CD4-positive, alpha-beta T cell (primary cell): ENCODE measurements at places on chromosomes 16 and 17. TPM values are rescaled to one million over a fixed set of nuclear protein-coding genes. Genes with fewer than 3 reads are reported as not detected.

DNA sequence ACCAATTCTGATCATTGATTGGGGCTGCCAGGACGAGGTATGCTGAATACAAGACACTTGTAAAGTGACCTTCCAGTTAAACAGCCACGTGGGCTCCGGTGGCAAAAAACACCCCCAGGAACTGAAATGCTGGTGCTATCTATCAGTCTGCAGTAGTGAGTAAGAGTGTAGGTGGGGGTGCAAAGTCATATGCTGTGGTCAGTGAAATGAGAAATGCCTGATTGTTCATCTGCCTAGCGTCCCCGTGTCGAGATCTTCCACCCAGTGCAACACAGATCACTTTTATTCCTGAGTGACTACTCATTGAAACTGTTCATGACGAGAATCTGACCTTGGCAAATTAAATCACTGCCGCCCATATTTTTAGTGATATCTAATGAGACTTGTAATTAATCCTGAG is 806.5 kb upstream of the GOT2 start:
- no peak for DNase-seq

GRCh38 chr17:8019166-8019565 is 16.8 kb downstream of the GUCY2D start:
- no peak for DNase-seq

DNA sequence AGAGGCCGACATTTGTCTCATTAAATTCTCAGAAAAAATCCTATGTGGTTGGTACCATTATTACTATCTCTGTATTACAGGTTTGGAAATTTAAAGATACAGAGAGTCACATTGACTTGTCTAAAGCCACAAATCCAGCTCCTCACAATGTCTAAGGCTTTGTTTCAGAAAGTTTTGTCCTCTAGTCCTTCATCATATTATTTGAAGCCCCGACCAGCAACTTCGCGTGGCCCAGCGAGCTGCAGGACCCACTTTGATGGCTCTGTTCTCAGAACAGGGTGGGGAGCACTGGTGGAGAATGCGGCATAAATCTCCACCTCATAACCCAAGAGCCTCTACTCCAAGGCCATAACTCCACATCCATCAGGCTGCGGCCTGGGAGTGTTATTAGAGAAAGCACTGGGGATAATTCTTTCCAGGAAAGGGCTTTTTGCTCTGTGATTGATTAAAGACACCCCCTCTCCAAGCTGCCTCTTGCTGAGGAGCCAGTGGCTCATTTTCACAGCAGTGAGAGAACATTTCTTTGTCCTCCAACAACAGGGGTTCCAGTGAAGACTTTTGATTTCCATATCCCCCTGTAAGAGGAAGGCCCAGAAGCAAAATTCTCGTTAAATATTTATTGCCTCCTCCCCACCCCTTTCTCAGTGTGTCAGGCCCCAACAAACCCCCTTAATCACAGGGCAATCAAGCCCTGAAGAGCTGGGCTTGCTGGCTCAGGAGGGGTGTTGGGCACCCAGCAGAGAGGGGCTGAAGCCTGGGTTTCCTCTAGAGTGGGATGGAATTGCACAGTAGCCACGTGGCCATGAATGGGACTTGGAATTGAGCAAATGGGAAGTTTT is 113.7 kb upstream of the CDH11 start:
- no peak for DNase-seq

DNA sequence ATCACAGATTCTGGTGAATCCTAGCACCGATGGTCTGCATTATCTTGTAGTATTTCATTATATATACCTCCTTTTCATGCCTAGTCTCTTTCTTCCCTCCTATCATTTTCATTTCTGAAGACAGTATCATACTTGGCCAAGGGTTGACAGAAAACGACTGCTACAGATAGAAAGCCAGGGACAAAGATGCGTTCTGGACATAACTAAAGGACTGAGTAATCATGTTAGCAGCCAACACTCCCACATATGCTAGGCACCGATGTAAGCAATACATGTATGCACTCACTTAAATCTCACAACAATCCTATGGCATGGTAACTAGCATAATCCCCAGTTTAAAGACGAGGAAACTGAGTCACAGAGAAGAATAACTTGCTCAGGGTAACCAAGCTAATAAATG is 22.9 kb downstream of the RDM1 start:
- no peak for DNase-seq

- no peak for DNase-seq
Measured at GRCh38 chr17:78498848-78499247, 78.3 kb downstream of the DNAH17 start.

- DNase-seq = no peak
Measured at GRCh38 chr16:26196310-26196709, 504.6 kb downstream of the HS3ST4 start.

GRCh38 chr16:69443927-69444631 is 19.7 kb downstream of the CYB5B start:
- DNase-seq = peak; percentile 25

DNA sequence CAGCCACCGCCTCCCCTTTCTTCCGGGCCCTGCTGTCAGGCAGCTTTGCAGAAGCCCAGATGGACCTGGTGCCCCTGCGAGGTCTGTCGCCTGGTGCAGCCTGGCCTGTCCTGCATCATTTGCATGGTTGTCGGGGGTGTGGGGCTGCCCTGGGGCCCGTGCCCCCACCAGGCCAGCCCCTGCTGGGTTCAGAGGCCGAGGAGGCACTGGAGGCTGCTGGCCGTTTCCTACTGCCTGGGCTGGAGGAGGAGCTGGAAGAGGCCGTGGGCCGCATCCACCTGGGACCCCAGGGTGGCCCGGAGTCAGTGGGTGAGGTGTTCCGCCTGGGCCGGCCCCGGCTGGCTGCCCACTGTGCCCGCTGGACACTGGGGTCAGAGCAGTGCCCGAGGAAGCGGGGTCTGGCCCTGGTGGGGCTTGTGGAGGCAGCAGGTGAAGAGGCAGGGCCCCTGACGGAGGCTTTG is 5.5 kb upstream of the TGFB1I1 start:
- DNase-seq = no peak

- no peak for DNase-seq
Measured at GRCh38 chr17:80773243-80773991, 218.2 kb upstream of the CHMP6 start.

DNA sequence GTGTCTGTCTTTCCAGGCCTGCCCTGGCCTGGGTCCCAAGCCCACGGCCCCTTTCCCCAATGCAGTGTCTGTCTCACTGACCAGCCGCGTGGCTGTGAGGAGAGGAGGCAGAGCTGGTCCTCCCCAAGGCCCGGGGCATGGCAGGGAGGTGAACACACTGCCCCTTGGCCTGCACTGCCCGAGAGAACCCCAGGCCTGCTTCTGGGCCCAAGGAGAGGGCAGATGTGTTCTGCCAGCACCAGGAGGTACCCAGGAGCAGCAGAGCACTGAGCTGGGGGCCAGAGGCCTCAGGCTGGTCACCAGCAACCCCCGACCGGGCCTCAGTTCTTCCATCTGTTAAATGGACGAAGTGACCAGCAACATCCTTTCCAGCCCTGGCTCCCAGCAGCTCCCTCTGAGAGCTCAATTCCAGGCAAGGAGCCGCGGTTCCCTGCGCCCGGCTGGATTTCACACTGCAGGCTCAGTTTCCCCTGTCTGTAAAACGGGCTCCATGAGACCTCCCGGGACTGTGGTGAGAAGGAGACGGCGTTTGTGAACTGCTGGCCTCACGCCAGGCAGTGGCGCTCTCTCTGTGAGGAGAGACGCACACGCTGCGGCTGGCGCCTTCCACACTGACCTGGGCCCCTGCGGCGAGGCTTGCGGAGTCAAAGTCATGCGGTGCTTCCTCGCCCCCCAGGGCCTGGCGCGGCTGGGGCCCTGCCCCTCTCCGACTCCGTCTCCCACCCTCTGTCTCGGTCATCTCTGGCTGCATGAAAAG is 8.1 kb upstream of the ZFPM1 start:
- no peak for DNase-seq

GRCh38 chr16:58201163-58201562 is 3.3 kb upstream of the CSNK2A2 start:
- no peak for DNase-seq

- DNase-seq = no peak
Measured at GRCh38 chr17:34769049-34769448, 189.7 kb downstream of the TMEM132E start.

DNA sequence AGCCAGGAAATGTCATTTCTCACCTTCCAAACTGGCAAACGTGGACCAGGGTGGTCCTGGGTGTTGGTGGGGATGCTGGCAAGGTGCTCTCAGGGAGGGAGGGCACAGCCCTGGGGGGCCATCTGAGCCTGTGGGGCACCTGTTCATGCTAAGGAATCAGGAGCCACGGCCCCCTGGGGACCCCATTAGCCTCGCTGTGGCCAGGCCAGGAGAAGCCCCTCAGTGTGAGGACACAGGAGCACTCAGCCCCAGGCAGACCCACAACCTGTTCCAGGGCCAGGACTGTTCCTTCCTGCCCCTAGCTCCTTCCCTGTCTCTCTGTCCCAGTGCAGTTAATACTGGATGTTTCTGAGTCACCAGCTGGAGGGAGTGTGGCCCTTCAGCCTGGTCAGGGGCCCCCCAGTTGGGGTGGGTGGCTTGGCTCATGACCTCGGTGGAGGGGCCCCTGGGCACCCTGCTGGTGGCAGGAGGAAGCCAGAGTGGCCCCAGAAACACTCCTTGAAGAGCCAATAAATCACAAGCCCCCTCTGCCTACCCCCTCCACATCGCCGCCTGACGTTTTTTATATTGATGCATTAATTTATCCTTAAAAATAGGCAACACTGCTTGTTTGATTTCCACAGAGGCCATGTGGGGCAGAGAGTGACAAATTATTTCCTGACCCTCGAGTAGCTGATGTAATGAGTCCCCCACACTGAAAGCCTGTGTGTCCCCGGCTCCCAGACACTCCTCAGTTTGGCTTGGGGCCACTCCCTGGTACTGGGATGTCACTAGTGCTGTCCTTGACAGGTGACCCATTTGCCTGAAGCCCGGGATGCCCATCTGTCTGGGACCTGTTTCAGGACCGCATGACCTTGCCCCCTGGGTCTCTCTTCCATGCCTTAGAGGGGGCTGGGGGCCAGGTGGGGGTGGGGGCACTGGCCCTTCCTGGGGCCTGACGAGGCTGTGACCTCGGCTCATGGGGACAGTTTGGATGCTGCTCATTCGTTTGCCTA is 22.3 kb downstream of the ACTG1 start:
- DNase-seq = no peak

- DNase-seq = peak; percentile 97
Measured at GRCh38 chr17:40323391-40324381, 14.7 kb downstream of the RARA start.

GRCh38 chr17:62126292-62126691 is 61.2 kb upstream of the MED13 start:
- no peak for DNase-seq

DNA sequence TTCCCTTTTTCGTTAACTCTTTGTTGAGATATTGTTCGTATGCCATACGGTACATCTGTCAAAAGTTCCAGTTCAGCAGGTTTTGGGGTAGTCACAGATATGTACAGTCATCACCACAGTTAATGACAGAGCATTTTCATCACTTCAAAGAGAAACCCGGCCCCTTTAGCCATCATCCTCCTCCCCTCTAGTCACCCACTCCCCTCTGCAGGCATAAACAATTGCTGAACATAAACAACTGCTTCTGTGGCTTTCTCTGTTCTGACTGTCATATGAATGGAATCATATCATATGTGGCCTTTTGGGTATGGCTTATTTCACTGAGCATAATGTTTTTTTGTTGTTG is 59.3 kb downstream of the RNF213 start:
- DNase-seq = no peak

DNA sequence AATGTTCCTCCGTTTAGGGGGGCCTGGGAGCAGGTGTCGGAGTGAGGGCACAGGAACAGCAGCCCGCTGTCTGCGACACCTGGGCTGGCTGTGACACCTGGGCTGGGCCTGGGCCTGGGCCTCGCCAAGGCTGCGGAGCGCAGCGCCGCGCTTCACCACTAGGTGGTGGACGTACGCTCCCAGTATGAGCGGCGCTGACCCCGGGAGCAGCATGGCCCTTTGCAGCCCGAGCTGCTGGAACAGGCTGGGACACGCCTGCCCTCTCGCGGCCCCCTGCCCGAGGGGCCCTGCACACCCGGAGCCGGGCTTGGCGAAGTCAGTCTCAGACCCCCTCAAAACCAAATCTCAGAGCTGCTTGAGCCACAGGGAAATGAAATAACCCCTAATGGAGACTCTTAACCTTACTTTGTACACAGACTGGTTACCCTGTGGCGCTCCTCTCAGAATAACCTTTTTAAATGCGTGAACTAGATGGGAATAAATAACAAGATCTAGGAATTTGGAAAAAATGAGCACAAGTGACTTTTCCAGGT is 38.6 kb upstream of the FA2H start:
- peak; percentile 82 for DNase-seq

- DNase-seq = no peak
Measured at GRCh38 chr16:89113152-89113547, 19.5 kb downstream of the ACSF3 start.

GRCh38 chr17:47295037-47295873 is 28.5 kb upstream of the EFCAB13 start:
- DNase-seq = no peak

- no peak for DNase-seq
Measured at GRCh38 chr16:8950580-8951077, 13.1 kb downstream of the USP7 start.

DNA sequence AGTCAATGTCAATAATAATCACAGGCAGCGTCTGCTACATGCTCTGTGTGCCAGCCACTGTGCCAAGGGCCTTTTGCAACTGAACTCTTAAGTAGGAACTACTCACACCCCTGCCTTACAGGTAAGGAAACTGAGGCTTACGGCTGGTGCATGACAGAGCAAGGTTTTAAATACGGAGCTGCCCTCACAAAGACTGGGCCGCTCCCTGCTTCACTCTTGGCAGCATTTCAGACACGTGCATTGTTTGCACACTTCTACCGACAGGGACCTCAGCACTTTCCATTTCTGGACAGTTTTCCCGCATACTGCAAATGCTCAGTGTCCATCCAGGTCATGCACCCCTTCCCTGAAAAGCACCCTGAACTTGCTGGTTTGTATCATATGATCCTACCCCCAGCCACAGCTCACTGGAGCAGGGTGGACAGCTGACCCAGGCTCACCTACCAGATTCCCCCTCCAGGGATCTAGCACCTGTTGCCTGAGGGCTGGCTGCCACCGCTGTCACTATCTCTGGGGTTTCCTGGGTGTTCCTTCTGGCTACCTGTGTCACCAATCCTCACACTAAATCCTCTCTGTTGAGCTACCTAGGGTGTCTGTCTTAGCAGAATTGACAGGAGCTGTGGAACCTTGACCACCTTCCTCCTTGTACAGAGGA is 142.9 kb downstream of the C16orf78 start:
- DNase-seq = no peak

DNA sequence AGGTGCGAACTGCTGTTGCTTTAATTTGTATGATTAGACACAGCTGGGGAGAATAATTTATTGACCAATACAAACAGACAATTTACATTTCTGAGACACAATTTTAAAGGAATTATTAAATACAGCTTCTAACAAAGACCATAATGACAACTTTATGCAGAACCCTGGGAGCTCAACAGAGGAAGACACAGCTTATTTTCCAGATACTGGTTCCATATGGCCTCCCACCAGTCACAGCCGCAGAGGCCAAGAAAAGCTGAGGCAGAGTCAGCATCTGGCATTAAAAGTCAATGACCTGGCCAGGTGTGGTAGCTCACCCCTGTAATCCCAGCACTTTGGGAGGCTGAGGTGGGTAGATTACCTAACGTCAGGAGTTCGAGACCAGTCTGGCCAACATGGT is 66.1 kb upstream of the BCAR1 start:
- DNase-seq = no peak

Gene KRTAP1-1
- total RNA-seq = not detected

Gene CLEC3A
- total RNA-seq = not detected

Gene SMARCE1
- 65.4 TPM for total RNA-seq

Gene KRTAP4-1
- not detected for total RNA-seq

Gene MYH2
- not detected for total RNA-seq

Gene NRN1L
- 4.4 TPM for total RNA-seq

Gene KRT24
- not detected for total RNA-seq

Gene KIF19
- 0.81 TPM for total RNA-seq
